ENCODE measurements at places on chromosomes 6 and 20.

- DNase-seq = no peak
Observed at GRCh38 chr6:37048851-37049757, 43.6 kb downstream of the FGD2 start.

DNA sequence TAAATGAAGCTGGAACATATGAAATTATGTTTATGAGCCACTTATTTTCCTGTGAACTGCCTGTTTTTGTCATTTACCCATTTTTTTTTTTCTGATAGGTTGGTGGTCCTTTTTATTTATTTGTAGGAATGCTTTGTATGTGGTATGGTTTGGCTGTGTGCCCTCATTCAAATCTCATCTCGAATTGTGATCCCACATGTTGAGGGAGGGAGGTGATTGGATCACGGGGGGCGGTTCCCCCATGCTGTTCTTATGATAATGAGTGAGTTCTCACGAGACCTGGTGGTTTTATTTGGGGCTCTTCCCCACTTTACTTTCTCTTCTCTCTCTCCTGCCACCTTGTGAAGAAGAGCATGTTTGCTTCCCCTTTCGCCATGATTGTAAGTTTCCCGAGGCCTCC lies 77.3 kb downstream of the CDH26 start:
- no peak for DNase-seq

DNA sequence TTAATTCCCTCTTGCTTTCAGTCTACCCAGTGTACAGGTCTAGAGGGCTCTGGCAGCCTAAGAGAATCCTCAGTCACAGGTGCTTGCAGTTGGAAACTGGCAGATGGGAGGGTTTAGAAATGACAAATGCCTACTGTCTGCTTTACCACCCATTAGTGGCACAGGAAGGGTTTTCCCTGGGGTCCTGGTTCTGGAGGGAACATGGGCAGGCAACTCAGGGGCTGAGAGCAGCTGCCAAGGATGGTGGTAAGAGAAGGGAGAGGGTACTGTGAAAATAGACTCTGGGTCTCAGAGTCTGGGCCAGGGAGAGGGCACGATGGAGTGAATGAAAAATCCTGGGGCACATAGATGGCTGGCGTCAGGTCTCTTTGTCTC lies 103.5 kb downstream of the TCP11 start:
- DNase-seq = no peak

- DNase-seq = no peak
Observed at GRCh38 chr6:168206186-168206585, 113.4 kb downstream of the DACT2 start.

GRCh38 chr20:54172856-54173652 lies 732 bp downstream of the CYP24A1 start:
- DNase-seq = no peak

- no peak for DNase-seq
Observed at GRCh38 chr20:57849121-57849520, 139.3 kb upstream of the PMEPA1 start.

GRCh38 chr6:454148-454991 lies 62.8 kb downstream of the IRF4 start:
- DNase-seq = no peak

DNA sequence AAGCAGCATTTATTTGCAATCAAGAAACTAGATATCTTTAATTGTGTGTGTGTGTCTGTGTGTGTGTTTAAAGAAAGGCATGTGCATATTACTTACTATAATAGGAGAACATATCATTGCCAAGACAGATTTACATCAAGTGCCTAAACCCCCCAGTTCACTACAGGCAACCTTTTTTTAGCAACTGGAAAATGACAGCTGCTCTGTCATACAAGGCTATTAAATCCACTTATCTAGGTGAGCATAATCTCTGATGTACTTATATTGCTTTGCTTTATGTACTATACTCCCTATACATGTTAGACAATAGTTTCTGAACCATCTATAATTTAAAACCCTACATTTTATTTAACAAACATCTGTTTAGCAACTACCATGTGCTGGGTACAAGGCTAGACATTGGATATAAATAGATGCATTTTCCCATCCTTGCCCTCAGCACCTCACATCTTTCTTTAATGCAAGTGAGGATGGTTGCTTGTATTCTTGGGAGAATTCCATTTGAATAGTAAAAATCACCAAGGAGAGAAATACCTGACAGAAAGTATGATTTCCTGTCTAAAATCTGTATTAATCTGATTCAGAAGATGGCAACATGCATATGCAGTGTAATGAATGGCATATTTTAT lies 398.3 kb downstream of the LAMA2 start:
- DNase-seq = no peak

- no peak for DNase-seq
Observed at GRCh38 chr6:4883298-4883697, 107.1 kb downstream of the CDYL start.

GRCh38 chr6:5323979-5324378 lies 62.7 kb downstream of the FARS2 start:
- DNase-seq = no peak

GRCh38 chr20:49687595-49688567 lies 25.8 kb downstream of the B4GALT5 start:
- no peak for DNase-seq

DNA sequence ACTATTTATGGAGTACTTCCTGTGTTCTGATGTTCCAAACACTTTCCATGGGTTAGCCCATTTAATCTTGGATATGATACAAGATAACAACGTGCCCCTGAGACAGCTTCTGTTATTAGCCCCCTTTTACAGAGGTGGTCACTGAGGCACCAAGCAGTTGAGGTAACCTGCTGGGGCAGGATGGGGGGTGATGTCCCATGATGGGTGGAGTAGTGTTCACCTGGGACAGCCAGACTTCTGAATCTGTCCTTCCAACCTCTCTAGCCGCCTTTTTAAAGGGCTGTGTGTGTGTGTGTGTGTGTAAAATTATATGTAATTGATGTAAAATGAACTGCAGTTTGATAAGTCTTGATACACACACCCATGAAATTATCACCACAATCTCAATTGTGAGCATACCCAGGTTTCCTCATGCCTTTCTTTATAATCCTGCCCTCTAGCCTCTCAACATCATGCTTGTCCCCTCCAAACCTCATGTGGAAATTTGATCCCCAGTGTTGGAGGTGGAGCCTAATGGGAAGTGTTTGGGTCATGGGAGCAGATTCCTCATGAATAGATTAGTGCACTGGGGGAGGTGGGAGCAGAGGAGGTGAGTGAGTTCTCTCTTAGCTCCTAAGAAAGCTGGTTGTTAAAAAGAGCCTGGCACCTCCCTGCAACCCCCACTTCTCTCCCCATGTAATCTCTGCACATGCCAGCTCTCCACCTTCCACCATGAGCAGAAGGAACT lies 39.2 kb downstream of the PLAGL2 start:
- DNase-seq = no peak

DNA sequence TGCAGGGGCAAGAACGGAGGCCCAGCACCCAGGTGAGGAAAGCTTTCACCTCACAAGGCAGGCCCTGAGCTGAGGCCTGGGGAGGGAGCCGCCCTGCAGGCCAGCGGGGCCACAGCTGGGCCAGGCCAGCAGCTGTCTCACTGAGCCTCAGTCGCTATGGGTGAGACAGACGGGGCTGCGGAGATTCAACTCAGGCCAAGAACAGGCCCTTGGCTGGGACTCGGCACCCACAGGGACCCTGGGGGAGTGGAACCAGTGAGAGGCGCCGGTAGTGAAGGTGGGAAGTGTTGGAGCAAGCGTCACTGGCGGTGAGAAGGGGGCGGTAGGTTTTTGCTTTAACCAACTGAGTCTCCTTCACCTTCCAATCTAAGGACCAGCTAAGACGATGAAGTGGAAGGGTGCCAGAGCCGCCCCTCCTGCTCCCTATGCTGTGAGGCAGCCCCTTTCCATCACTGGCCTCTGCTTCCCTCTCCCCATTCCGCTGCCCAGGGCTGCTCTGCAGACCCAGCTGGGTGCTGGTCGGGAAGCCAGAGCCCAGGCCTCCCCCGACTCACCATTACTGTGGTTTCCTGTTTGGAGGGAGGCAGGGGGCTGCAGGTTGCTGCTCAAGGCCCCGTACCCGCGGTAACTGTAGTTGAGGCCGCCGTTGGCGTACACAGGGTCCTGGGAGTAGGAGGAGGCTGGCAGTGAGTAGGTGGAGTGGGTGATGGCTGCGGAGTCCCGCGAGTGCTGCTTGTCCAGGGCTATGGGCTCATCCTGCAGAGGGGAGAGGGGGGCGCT lies 93.7 kb downstream of the ASXL1 start:
- no peak for DNase-seq

- DNase-seq = no peak
Observed at GRCh38 chr20:62994869-62995281, 11.9 kb downstream of the BHLHE23 start.

- no peak for DNase-seq
Observed at GRCh38 chr6:38509713-38510112, 130.0 kb downstream of the BTBD9 start.

- no peak for DNase-seq
Observed at GRCh38 chr20:46088409-46089166, 1.2 kb downstream of the NCOA5 start.

- no peak for DNase-seq
Observed at GRCh38 chr20:49969946-49970345, 12.8 kb upstream of the SNAI1 start.

- no peak for DNase-seq
Observed at GRCh38 chr20:38156888-38157634, 8.0 kb downstream of the TGM2 start.

- DNase-seq = no peak
Observed at GRCh38 chr6:13480631-13481501, 6.5 kb downstream of the GFOD1 start.

DNA sequence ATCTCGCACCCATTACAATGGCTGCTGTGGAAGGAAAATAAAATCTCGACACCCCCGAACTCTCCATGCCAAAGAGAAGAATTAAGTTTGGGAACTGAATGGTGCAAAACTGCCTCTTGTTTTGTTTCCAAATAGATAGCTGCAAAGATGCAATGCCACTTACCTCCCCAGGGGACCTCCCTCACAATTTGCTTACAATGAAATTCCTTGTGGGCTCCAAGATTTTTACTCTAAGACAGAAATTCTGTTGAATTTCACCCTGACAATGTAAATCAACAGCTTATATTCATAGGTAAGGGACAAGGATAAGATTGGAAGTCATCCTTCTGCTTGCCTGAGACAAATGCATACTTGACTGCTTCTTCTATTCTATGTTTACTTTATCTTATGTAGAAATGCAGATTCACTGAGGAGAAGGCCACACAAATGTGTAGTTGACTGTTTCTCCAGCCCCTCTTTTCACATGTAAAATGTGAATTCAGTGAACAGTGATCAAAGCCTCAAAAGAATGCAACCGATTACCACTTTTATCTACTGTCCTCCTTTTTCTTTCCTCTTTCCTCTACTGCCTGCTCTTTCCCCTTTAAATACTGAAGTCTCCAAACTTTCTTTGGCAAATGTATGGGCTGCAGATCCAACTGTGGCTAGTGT lies 36.6 kb downstream of the ADGRF4 start:
- no peak for DNase-seq

- no peak for DNase-seq
Observed at GRCh38 chr6:75609639-75610590, 8.2 kb downstream of the SENP6 start.

DNA sequence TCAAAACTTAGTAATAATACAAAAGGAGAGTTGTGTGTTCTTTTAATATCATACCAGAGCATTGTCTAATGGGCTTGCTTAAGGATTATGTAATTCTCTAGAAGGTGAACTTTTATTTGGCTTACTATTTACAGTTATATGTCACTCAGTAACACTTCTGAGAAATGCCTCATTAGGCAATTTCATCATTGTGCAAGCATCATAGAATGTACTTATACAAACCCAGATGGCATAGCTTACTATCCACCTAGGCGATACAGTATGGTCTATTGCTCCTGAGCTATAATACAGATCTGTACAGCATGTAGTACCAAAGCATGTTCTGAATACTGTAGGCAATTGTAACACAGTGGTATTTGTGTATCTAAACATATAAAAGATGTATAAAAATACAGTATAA lies 340.1 kb downstream of the PHF3 start:
- DNase-seq = no peak

GRCh38 chr20:35020108-35020928 lies 64.7 kb downstream of the MYH7B start:
- DNase-seq = no peak

- peak; percentile 72 for DNase-seq
Observed at GRCh38 chr6:169235286-169235685, 18.4 kb downstream of the THBS2 start.

- DNase-seq = no peak
Observed at GRCh38 chr6:40796260-40797221, 209.4 kb upstream of the LRFN2 start.

DNA sequence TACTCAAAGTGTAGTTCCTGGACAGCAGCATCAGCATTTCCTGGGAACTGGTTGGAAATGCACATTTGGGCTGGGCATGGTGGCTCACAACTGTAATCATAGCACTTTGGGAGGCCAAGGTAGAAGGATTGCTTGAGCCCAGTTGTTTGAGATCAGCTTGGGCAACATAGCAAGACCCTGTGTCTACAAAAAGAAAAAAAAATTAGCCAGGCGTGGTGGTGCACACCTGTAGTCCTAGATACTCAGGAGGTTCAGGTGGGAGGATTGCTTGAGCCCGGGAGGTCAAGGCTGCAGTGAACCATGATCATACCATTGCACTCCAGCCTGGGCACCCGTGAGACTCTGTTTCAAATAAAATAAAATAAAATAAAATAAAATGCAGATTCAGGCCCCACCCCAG lies 156.2 kb downstream of the CDC5L start:
- DNase-seq = no peak

GRCh38 chr6:43644940-43645612 lies at the start of gene RSPH9:
Gene RSPH9 (plus strand): TSS chr6:43645036. CDS start chr6:43645099, 63 bp downstream.
- no peak for DNase-seq

- DNase-seq = peak; percentile 86
Observed at GRCh38 chr6:170011204-170012036, 260.0 kb downstream of the ERMARD start.

DNA sequence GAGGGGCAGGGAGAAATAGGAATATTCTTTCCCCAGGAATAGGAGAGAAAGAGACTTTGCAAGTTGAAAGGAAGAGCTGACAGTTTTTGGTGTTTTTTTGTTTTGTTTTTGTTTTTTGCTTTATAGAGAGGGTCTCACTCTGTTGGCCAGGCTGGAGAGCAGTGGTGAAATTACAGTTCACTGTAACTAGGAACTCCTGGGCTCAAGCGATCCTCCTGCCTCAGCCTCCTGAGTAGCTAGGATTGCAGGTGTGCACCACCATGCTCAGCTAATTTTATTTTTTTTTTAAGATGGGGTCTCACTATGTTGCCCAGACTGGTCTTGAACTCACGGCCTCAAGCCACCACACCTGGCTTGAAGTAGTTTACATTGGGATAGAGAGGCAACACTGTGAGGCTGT lies 8.0 kb upstream of the L3MBTL3 start:
- no peak for DNase-seq
